ENCODE measurements at places on chromosomes 3 and 15.

- DNase-seq: no peak
Observed at GRCh38 chr3:21944251-21944650, 193.2 kb upstream of the ZNF385D start.

DNA sequence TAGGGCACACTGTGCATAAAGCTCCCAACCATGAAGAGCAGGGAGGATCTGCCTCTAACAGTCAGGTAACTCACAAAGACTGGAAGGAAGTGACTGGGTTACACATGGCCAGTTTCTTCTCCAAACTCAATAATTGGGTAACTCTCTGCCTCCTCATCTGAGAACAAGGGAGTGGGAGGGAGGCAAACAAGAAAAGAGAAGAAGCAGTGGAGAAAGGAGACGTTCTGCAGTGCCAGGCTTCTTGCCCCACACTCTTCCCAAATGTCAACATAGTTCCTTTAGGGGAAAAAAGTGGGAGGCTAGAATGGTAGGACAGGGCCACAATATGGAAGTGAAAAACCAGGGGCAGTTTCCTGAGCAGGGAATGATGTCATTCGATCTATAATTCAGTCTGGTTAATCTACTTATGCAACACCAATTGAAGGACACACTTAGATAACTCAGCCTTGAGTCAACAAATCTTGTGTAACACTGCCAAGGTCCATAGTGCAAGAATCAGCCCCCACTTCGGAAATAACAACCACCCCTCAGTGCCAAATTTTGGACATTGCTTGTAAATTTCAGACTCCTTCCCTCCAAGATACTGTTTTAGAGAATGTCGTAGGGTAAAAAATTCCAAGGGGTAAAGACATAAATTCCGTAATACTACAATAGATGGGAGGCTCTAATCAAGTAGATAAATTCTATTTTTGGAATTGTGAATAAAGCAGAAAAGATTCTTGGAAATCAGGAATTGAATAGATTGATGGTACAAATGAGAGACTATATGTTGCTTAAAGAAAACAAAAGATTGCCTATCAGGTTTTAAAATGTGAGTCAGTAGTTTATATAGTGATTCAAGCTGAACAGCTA lies 143.0 kb downstream of the LPP start:
- DNase-seq: no peak

DNA sequence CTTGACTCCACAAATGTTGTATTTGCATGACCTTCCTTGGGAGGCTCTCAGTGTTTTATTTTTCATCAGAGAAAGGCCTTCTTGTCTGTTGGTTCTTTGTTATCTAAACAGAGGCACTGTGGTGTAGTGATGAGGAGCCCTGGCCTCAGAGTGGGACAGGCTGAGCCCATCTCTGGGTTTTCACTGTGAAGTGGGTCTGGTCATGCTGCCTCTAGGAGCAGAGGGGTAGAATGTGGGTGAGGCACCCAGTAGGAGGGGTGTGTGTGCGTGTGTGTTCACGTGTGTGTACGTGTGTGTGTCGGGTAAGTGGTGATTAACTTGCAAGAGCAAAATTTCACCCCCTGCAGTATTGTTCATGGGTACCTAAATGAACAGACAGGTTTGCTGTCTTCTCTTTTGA lies 14.4 kb downstream of the KLF13 start:
- no peak for DNase-seq

GRCh38 chr3:65950340-65951326 lies 88.1 kb downstream of the MAGI1 start:
- no peak for DNase-seq

- DNase-seq: no peak
Observed at GRCh38 chr15:28985316-28985645, 99.5 kb downstream of the APBA2 start.

GRCh38 chr3:23019596-23020300 lies 183.4 kb upstream of the UBE2E2 start:
- DNase-seq: no peak

GRCh38 chr3:53346922-53347260 lies 452 bp downstream of the DCP1A start:
- DNase-seq: no peak

DNA sequence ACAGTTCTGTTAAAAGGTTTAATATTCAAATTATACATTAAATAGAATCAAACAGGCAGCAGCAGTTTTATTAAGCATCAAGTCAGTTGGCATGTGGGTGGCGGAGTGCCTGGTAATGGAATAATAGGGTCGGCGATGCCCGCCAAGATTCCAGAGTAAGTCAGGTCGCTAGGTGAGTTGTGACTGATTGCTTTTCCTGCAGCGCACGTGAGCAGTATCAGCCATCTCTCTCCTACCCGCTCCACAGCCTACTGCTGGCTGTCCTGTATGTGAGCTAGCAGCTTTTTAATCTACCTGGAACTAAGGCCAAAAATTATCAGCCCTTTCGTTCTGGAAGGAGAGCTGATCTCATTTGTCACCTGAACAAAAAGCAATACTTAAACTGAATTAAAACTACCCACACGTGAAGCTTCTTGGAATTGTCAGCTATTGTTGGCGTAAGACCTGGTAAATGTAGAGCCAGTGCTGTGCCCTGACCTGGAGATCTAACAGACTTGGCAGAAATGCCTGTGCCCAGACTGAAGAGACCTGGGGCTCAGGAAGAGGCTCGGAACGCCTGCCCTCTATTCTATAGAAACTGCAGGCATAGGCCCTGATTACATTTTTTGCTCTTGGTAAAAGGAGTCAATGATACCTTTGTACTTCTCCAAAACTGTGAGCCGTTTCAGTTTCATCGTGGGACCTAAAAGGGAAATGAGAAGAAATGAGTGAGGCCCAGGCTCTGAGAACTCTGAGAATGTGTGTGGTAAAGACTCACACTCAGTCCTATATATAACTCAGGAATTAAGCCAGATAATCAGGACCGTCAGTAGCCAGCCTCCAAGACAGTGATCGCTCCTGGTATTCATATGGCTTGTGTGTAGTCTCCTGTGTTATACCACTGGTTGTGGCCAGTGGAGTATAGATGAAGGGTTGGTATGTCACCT lies 21.9 kb downstream of the IDH3A start:
- DNase-seq: no peak

- DNase-seq: no peak
Observed at GRCh38 chr3:151804267-151804666, 9.6 kb upstream of the AADAC start.

- no peak for DNase-seq
Observed at GRCh38 chr3:185770109-185770508, 54.7 kb downstream of the IGF2BP2 start.

- DNase-seq: no peak
Observed at GRCh38 chr15:61598655-61599054, 369.6 kb upstream of the RORA start.

DNA sequence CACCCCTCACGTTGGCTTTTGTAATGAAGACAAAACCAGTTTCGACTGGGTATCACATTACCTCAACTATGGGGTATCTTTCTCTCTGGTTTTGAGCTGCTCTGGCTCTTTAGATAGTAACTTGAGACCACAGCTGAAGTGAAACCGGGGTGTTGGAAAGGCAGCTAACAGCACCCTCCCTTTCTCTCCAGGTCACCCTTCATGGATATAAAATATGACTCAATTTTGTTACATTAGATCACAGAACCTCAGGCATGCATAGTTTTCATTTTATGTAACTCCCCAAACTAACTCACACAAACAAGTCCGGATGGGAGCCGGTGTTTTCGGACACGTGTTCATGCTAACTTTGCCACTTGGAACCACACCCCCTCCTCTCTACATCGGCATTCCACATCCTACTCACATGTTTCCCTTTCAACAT lies 90.7 kb downstream of the NR2F2 start:
- DNase-seq: no peak

All from hematopoietic multipotent progenitor cell treated with erythropoietin and hydrocortisone succinate and interleukin-3 and kit ligand, for 17 days (in vitro differentiated cells).